AG10803 (cell line): ENCODE measurements at places on chromosomes 1 and 21.

DNA sequence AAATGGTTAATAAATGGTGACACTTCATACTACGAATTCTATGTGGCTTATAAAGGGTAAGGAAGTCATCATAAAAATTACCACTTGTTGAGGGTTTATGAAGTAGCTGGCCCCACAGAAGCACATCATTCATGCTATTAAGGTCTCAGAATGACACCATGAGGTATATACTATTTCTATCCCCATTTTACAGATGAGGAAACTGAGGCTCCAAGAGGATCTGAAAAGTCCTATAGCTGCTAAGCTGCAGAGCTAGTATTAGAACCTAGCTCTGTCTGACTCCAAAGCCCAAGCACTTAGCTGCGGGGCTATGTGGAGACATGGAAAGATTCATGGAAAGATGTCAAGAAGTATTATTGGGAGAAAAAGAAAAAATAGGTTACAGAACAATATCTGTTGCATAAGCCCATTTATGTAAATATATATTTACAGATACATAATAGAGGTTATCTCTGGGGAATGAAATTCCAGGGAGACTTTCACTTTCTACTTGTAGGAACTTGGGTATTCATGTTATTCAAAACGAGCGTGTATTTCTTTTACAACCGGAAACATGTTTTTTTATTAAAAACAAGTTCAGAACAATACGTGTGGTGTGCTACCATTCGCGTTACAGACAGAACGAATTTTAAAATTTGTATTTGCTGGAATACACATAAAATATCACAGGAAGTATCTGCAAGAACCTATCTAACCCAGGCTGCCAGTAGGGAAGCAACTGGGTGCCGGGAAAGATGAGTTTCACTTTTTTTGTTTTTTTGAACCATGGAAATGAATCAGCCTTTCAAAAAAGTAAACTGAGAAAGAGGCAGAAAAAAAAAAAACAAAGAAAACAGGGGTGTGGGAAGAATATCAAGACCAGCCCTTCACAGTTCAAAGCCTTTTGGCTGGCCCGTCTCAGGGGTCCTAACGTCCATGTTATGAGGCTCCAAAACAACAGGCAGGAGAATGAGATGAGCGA lies 13.4 kb downstream of the SPOCD1 start:
- peak; percentile 39 for DNase-seq

DNA sequence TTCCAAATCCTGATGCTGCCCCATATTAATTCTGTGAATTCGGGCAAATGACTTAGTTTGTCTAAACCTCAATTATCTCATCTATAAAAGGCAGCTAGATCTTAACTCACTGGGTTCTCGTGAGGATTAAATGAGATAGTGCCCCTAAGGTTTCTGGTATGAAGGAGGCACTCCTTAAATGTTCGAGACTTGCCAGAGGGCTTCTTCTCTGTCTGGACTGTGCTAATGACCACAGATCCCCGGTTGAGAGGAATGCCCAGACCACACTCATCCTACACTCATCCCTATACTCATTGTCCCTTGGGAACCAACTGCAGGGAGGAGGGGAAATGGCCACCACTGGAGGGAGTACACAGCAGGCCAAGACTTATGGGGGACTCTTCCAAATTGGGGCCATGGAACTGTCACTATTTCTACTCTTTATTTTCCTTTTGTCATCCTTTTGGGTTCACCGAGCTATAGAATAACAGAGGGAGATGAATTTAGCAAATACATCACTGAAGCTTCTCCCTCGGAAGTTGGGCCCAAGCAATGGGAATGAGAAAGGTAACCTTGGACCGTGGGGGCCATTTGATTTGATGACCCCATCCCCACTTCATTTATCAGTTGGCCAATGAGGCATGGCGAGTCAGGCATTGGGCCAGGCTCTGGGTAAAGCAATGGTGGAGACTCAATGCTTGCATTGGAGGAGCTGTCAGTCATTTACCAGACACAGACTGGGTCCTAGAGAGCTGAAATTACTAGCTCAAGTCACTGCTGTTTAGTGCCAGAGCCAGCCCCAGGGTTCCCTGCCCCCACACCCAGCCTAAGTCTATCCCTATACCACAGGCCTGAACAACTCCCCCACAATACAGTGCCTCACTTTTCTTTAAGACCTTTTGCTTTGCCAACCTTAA lies 5.1 kb downstream of the ATF3 start:
- peak; percentile 65 for DNase-seq

- no peak for DNase-seq
These were observed 3.6 kb downstream of the MAN1C1 start for GRCh38 chr1:25620211-25620610.

GRCh38 chr1:23848673-23849616 lies 19.1 kb downstream of the FUCA1 start:
- DNase-seq, result no peak

DNA sequence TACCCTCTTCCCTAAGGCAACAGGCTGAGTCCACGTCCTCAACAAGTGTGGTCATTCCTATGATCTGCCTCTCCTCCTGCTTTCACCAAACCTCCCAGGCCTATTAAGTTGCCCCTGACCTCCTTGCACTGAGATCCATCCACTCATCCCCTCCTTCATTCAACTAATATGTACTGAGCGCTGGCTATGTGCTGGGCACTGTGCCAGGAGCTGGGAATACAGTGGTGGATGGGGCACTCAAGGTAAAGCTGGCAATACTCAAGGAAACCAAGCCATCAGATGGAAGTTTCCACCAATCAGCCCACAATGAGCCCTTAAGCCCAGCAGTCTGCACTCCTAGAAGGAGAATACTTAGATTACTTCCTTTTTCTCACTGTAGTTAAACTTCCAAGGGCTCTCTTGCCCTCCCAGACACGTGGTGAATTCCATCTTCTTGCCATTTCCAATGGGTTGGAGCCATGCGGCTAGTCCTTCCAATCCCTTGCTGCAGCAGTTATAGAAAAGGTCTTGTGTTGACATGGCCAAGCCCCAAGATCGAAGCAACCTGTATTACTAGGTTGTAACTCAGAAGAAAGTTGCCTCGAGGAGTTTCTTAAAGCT lies 279.9 kb upstream of the RUNX1 start:
- DNase-seq, result no peak

DNA sequence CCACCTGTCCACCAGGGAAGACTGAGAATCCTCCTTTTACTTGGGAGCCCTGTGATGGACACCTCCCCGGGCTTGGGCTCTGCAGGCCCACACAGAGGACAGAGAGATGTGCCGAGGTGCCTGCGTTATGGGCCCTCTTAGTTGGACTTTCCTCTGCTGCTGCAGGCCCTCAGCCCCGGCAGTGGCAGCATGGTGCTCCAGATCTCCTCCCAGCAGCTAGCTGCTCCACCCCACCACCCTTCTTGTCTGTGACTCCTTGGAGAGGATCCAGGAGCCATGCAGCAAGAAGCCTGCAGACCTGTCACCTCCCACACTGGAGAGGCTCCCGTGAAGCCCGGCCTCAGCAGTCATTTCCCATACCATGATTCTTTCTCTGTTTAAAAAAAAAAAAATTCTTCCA lies 27.4 kb downstream of the PHGDH start:
- DNase-seq, result no peak

GRCh38 chr1:232611834-232612233 lies 18.1 kb downstream of the SIPA1L2 start:
- DNase-seq, result no peak

GRCh38 chr1:239067058-239067457 lies 319.3 kb upstream of the CHRM3 start:
- DNase-seq, result no peak

GRCh38 chr1:217369996-217370551 lies 260.8 kb downstream of the GPATCH2 start:
- no peak for DNase-seq

DNA sequence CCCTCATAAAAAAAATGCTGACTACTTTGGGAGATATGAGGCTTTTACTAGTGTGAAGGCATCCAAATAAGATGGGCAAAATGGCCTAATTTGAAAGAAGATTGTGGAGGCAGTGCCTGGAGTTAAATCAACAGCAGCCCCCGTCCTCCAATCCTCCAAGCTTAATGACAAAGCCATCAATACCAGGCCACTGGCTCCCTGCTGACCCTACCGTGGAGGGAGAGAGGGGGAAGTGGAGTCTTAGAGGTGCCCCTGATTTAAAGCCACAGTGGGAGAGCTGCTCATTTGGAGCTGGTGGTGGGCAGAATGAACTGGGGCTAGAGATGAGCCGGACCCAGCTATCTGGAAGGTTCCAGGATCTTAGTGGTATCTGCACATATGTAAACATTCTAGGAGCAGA lies 24.3 kb upstream of the KNCN start:
- no peak for DNase-seq

GRCh38 chr1:234932511-234933430 lies 195.9 kb downstream of the TOMM20 start:
- no peak for DNase-seq

GRCh38 chr1:242132121-242132817 lies 133.4 kb upstream of the MAP1LC3C start:
- no peak for DNase-seq

DNA sequence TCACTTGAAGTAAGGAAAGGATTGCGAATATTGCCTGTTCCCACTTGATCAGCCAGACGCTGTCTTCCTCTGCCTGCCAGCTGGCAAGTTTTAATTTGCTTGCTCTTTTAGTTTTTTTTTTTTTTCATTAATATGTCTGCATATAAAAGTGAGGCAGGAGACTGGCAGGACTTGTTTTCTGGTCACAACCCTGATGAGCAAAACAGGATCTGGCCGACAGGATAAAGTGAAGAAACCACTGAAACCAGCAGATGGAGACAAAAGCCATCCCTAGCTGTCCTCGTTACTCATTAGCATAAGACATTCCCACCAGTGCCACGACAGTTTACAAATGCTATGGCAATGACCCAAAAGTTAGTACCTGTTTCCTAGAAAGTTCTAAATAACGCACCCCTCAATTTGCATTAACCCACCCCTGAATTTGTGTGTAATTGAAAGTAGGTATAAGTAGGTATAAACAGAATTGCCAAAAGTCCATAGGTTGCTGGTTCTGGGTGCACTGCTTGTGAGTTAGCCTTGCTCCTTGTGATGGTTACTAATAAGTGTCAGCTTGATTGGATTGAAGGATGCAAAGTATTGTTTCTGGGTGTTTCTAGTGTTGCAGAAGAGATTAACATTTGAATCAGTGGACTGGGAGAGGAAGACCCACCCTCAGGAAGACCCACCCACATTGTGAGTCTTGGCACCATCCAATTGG lies 60.8 kb downstream of the ZNF684 start:
- DNase-seq, result peak; percentile 33

DNA sequence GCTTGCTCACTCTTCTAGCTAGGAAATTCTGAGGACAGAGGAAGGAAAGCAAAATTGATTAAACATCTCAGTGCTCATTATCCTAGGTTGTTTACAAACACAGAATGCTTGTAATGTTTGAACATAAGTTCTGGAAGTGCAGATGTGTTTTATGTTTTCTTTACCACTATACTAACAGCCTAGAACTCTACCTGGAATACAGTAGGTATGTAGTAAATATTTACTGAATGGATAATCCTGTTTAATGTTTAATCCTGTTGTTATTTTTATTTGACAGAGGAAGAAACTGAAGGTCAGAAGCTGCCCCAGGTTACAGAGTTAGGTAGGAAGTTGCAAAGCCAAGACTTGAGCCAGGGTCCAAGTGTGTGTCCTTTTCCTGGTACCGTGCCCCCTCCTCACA lies 6.1 kb downstream of the MTOR start:
- DNase-seq, result no peak

GRCh38 chr1:205926213-205926612 lies 17.0 kb downstream of the SLC26A9 start:
- no peak for DNase-seq

- peak; percentile 57 for DNase-seq
These were observed 41.4 kb upstream of the CCDC190 start for GRCh38 chr1:162902416-162902815.

DNA sequence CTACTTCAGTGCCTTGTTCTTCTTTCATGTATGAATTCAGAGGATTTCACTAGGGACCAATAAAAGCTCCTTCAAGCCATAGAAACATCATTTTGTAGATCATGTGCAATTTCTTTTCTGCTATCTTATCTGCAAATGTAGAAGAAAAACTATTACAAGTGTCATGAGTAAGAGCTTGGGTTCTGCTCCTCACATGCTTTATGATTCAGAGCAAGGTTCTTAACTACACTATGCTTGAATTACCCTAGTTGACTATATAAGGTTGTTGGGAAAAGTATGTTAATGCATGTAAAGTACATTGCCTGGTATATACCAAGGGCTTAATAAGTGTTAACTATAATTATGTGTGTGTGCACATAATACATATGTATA lies 91.4 kb upstream of the S1PR1 start:
- no peak for DNase-seq

GRCh38 chr1:157240495-157241184 lies 102.4 kb upstream of the ETV3 start:
- no peak for DNase-seq

DNA sequence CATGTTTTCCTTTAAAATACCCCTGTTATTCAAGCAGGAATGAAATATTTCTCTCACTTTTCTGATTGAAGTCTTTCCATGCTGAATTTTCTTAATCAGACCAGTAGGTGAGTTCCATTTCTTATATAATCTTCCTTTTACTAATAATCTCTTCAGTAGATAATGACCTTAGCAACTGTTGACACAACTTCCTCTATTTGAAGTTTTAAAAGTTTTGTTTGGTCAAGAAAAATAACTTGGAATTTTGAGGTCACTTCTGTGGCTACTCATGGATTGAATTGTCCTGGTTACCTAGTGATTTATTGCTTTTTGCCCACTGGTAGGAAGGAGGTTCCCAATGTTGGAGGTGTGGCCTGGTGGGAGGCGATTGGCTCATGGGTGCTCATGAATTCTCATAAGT lies 70.6 kb upstream of the PAXBP1 start:
- DNase-seq, result peak; percentile 43

DNA sequence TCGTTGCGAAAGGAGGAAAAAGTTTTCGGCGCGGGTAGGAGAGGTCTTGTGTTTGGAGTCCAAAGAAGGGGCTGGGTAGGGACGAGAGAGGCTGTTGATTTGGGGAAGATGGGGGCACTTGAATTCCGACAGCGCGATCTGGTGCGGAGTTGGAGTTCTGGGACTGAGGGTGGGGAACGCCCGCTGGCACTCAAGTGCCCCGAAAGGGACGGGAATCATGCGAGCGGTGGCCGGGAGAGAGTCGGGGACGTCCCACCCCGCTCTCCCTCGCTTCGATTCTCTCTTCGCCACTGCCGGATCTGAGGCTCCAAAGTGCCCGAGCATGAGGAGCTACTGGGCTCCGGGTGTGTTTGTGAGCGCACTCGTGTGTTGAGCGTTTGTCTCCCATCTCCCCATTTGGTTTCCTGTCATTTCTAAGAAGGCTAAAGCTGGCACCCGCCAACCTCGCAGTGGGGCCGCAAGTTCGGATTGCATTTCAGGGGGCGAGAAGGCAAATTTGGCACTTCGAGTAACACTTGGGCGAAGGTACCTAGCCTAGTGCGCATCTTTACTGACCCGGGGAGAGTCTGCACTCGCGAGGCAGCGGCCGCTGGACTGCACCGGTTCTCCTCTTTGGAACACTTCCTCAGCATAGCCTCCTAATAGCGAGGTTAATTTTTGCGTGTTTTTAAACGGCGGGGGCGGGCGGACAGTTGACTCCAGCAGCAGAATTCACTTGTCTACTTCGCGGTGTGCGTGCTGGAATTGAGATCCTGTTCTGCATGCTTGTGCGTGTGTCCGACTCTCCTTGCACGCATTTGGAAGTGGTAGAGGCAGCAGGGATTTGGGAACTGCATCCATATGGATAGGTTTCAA lies 1.2 kb downstream of the CHRM3 start:
- no peak for DNase-seq

- DNase-seq, result no peak
These were observed 1381.8 kb downstream of the MRPL39 start for GRCh38 chr21:24225431-24225830.

- no peak for DNase-seq
These were observed 6.5 kb downstream of the CAPN9 start for GRCh38 chr1:230753586-230754251.

- DNase-seq, result no peak
These were observed 17.0 kb upstream of the TMEM54 start for GRCh38 chr1:32918179-32918578.
